Stimulated activated CD4-positive, alpha-beta T cell treated with anti-CD3 and anti-CD28 coated beads, Interleukin-1b, Interleukin-23, amount 100 ng/mL, for 4 hours (primary cell): ENCODE measurements at places on chromosomes 7 and 10.

DNA sequence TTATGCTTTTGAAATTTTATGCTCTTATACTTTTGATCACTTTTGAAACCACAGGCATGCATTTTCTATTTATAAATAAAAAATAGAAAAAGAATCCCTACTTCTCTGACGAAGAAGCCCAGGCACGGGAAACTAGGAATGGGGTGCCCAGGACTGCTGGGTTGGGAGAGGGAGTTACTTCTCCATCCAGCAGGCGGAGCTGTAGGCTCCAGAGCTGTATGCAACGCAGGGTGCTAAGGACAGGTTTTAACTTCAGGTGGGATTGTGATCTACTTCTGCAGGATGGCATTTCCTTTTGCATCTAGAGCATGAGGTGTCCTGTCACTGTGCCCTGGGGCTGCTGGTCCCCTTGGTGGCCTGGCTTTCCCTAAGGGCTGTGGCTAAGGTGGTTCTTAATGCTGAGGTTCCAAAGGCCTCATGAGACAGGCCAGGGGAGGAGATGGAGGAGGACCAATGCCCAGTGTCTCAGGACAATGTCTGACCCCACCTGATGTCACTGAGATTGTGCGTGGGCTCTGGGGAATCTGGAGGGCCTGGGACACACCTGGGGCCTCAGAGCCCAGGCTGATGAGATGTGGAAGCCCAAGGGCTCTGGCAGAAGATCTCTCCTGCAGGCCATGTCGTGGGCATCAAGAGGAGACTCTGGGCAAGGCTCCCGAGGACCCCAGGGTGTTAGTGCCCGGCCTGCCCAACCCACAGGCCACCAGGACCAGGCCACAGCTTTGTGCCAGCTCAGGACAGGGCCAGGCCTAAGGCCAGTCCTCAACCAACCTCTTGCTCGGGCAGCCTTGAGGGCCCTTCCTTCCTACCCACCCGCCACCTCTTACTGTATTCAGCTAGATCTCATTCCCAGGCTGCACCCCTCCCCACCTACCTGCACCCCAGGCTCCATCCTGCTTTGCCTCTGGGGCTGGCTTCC lies 507 bp downstream of the CCDC201 start:
- DNase-seq: no peak

DNA sequence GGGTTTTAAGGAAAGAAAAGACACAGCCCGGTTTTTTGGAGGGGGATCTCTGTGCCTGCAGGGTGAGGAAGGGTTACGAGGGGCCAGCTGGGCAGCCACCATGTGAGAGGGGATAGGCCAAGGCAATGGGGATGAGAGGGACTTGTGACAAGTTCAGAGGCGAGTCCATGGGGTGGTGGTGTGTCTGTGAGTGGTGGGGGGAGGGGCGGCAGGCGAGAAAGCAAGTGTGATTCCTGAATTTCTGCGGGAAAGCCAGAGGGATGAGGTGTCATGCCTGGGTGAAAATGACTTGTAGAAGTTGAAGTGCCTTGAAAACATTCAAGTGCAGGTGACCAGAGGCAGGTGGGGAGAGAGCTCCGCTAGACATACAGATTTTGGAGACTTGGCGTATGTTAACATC lies 61.0 kb upstream of the RNF32 start:
- DNase-seq: no peak

- no peak for DNase-seq
Observed at GRCh38 chr10:132787495-132788179, 1.7 kb upstream of the NKX6-2 start.

GRCh38 chr7:44338600-44338999 lies 13.2 kb upstream of the CAMK2B start:
- DNase-seq: no peak

GRCh38 chr10:17735166-17735941 lies 16.6 kb upstream of the TMEM236 start:
- DNase-seq: no peak

GRCh38 chr7:45133877-45134276 lies 22.4 kb upstream of the TBRG4 start:
- no peak for DNase-seq

DNA sequence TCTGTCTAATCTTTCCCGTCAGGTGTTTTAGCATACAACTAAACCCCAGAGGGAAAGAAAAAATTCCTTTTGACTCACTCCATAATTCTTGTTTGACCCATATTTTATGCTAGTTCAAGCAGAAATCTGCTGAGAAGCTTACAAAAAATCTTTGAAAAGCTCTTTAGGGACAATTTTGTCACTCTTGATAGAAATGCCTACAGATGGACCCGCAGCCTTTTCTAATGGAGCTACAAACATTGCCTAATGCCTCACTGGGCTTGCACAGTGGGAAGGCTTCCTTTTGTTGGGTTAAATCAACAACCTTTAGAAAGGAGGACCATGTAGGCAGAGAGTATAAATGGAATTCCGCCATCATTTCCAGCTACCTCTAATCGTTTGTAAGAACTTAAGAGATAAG lies 344.5 kb downstream of the PCLO start:
- no peak for DNase-seq

GRCh38 chr10:58969576-58969975 lies 206.9 kb upstream of the PHYHIPL start:
- no peak for DNase-seq

GRCh38 chr10:14810969-14811953 lies 26.6 kb downstream of the CDNF start:
- DNase-seq: no peak

GRCh38 chr7:99953649-99954048 lies 22.2 kb downstream of the AZGP1 start:
- DNase-seq: no peak

GRCh38 chr10:26437637-26438461 lies at the start of gene APBB1IP:
APBB1IP (plus strand) TSS chr10:26438341; CDS start chr10:26492327, 53,986 bp downstream.
- DNase-seq: peak; percentile 22

DNA sequence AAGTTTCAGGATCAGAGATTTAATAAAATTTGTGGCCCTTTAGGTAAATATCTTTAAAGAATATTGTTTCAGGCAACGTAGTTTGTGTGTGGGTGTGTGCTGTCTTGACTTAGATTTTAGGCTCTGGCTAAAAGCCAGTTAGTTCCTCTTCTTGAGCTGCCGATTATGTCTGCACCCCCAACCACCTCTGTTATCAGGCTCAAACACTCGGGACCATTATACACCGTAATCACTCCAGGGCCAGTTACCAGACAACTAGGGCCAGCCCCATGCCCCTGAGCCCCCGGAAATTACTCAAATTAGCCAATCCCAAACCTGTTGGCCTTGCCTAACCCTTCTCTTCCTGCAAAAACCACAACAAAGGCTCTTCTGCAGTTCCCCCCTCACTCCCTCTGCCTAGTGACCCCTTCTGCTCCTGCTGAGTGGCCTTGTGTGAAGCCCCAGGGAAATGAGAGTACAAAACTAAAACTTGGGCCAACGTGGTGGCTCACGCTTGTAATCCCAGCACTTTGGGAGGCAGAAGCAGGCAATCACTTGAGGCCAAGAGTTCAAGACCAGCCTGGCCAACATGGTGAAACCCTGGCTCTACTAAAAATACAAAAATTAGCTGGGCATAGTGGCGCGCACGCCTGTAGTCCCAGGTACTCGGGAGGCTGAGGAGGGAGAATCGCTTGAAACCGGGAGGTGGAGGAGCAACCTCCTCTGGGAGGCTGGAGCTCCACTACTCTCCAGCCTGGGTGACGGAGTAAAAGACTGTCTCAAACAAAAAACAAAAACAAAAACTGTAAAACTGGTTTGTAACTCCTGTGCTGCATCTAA lies 9.2 kb upstream of the HNRNPF start:
- DNase-seq: no peak

- DNase-seq: no peak
Observed at GRCh38 chr10:3468919-3469638, 296.5 kb upstream of the PITRM1 start.

DNA sequence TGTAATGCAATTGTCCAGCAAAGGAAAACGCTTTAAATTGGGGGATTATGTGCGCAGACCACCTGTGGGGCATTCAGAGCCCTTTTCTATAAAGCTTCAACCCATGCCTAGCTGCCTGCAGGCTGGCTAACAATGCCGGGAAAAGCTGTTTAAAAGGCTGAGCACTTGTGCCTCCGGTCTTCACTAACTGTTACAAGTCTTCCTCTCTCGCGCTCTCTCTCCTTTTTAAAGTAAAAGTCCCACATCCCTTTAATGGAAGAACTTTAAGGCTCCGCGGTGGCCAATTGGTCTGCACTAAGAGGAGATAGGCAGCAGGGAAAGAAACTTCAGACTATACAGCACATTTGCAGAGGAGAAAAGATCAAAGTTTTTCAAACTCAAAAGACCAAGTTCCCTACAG lies 4.6 kb downstream of the FZD8 start:
- DNase-seq: no peak

DNA sequence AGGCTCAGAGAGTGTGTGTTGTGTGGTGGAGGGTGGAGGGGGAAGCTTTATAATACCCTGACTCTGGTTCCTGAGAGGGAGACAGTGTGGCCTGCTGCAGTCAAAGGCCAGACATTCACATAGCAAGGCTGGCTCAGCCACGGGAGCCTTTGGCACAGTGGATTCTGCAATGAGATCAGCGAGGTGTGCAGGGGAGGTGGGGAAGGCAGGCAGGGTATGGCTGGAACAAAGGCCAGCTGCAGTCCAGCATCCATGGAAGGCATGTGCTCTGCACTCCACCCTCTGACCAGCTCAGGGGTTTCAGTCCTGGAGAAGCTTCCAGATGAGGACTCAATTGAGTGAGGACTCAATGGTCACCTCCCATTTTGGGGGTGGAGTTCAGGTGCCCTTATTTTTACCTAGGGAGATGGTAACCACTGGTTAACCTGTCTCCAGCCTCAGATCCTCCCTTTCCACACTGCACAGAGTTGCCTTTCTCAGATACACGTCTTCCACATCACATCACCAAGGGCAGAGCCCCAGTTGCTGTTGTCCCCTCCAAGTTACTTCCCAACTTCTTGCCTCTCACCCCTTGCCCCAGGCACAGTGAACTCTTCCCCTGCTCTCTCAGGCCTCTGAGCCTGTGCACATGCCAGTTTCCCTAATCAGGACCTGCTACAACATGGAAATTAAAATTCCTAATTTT lies 504.9 kb downstream of the GRID1 start:
- DNase-seq: no peak

GRCh38 chr7:36137258-36137657 lies 15.8 kb upstream of the EEPD1 start:
- DNase-seq: no peak

DNA sequence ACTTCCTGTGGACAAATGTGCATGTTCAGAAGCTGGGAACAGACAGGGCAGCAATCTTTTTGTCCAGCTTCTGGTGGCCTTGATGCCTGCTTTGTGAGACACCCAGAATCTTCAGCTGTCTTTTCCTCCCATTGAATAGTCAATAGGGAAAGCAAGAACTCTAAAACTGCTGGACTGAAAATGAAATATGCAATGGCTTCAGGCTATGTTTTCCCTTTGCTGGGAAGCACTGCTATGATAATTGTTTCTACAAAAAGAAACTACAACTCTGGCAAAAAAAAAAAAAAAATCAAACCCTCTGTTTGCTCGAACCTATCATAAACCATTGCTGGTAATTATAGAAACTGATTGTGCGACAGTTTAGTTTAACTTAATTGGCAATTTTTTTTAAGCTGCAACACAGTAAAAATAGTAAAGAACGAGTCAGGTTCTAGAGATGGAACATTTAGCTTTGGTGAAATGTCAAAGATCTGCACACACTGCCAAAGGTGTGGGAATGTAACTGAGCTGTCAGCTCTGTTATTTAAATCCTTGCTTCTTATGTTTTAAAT lies 79.1 kb upstream of the NEUROD6 start:
- no peak for DNase-seq

DNA sequence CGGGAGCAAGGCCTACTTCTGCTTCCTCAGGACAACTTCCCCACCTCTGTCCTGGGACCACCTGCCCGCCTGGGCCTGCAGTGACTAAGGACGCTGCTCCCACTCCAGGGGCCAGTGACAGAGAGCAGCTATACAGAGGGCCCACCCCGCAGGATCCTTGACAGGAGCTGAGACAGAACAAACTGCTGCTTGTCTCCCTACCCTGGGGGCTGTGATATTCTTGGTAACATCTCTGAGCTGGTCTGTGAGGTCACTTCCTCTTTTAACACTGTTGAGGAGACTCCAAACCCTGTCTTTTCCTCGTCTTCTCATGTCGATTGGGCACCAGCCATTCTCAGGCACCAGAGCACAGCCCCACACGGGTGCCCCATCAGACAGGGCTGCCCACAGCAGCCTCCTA lies 6.9 kb upstream of the MRPS24 start:
- no peak for DNase-seq

- no peak for DNase-seq
Observed at GRCh38 chr7:148391591-148391990, 199.0 kb upstream of the C7orf33 start.

GRCh38 chr7:105198223-105198622 lies 184.2 kb downstream of the KMT2E start:
- no peak for DNase-seq

DNA sequence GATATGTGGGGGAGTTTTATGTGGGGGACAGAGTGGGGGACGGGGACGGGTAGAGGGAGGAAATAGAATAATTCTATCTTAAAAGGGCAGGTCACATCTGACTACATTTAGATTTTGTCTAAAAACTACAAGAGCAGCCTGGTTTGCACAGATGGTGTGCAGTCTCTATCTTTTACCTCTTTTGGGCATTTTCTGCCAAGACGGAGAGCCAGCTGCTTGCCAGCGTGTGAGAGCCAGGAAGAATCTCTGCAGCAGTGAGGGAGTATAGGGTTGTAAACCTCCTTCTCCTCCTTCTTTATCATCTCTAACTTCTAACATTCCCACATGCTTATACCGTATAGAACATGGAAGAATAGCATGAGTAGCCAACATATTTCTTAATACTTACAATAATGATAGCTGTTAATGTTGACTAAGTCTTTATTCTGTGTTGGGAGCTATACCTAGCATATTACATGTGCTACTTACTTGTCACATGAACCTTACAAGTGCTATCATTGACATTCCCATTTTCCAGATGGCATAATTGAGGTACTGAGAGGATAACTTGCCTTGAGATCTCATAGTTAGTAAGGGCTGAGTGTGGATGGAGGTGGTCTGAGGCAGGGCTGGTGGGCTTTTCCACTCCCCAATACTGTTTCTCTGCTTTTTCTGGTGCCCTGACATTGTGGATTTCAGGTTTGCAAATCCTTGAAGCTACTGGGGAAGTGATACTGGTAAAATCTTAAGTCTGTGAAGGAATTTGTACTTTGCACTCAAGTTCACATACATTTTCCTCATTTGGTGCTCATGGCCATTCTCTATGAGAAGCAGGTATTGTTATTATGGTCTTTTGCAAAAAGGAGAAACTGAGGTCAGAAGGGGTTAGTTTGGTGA lies 1.1 kb downstream of the ENTPD1 start:
- DNase-seq: no peak

GRCh38 chr7:136940917-136941316 lies 72.5 kb downstream of the CHRM2 start:
- DNase-seq: no peak

GRCh38 chr10:126135177-126135576 lies 238.8 kb downstream of the FANK1 start:
- no peak for DNase-seq

- no peak for DNase-seq
Observed at GRCh38 chr7:50315739-50316671, 11.5 kb downstream of the IKZF1 start.

GRCh38 chr10:80589726-80590373 lies 52.1 kb downstream of the SH2D4B start:
- DNase-seq: no peak
